ENCODE measurements at places on chromosomes 5 and 9.

DNA sequence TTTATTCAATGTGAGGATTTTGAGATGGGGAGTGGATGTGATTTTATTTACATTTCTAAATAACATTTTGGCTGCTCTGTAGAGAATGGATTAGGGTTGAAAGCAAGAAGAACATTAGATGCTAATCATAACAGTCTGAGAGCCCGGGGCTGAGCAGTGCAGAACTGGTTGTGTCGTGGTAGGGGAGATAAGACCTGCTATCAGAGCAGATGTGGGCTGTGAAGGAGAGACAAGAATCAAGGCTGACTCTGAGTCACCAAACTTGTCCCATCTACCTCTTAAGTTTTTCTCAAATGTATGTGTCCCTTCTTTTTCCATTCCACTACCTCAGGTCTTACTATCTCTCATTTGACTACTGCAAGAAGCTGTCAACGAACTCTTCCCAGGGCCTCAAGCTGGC is 35.4 kb upstream of the SLC28A3 start:
- no peak for DNase-seq

GRCh38 chr9:128899566-128900322 is 17.8 kb downstream of the LRRC8A start:
- DNase-seq: no peak

GRCh38 chr5:119814655-119815054 is 185.3 kb downstream of the FAM170A start:
- no peak for DNase-seq

- DNase-seq: no peak
Observed at GRCh38 chr9:96420468-96421219, 2.5 kb upstream of the ZNF367 start.

- DNase-seq: no peak
Observed at GRCh38 chr9:36169708-36170107, 520 bp downstream of the CCIN start.

DNA sequence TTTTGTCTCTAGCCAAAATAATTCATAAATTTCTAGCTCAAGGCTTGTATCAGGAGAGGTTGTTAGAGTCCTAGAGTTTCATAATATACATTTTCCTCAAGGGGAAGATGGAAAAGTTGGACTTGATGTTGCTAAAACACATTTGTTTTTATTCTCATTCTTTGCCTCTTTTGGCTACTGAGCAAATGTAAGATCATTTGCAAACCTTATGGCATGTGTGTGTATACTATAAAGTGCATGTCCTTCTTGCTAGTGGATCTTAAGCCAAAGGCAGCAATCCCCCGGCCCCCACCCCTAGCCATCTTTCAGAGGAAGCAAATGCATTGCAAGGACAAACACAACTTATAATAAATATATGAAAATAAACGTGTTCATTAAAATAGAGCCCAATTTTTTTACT is 43.0 kb downstream of the ADAMTSL1 start:
- no peak for DNase-seq

DNA sequence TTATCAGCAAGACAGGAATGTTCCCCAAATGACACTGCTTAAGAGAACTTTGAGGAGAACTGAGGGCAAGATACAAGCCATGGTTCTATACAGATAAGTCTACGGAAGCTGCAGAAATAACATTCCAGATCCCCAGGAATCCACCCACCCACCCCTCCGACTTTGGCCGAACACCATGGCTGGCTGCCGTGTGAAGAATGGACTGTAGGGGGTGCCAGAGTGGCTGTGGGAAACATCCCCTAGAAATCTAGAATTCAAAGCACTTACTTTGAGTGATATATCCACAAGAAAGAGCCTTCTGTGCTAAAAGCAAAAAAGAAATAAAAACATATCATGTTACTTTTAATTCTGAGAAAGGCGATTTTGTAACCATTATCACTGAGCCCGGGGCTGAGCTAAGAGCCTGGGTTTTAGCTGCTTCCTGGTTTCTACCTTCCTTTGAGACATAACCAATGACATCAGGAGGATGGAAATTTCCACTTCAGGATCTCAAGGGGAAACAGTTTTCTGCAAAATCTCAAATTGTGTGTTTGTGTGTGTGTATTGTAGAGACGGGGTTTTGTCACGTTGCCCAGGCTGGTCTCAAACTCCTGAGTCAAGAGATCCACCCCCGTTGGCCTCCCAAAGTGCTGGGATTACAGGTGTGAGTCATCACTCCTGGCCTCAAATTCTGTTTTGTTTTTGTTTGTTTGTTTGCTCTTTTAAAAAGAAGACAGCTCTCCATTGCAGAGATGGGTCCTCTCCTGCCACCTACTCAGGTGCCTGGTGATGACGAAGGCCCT is 36.4 kb downstream of the GGTA1 start:
- no peak for DNase-seq

DNA sequence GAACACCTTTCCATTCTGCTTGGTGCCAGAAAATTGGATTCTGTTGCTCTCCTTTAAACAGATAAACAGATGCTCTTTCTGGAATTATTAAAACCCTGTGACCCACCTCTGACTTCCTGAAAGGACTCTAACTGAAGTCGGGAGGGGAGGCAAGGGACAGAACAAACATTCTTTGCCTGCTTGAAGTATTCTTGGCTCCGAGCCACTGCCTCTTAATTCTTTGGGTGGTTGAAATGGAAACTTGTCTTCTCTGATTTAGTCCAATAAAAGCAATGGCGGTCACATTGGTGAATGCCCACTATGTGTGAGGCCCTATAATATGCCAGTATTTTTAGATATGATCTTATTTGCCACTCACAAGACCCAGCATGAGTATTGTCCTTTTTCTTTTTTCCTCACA is 236.8 kb downstream of the SLIT3 start:
- no peak for DNase-seq

DNA sequence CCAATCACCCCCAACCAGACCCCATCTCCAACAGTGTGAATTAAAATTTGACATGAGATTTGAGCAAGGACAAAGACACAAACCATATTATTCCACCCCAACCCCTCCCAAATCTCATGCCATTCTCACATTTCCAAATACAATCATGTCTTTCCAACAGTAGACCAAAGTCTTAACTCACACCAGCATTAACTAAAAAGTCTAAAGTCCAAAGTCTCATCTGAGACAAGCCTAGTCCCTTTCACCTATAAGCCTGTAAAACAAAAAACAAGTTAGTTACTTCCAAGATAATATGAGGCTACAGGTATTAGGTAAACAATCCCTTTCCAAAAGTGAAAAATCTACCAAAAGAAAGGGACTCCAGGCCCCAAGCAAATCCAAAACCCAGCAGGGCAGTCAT is 140.6 kb upstream of the NR4A3 start:
- no peak for DNase-seq

GRCh38 chr5:95995962-95996489 is 34.4 kb upstream of the ELL2 start:
- DNase-seq: no peak

DNA sequence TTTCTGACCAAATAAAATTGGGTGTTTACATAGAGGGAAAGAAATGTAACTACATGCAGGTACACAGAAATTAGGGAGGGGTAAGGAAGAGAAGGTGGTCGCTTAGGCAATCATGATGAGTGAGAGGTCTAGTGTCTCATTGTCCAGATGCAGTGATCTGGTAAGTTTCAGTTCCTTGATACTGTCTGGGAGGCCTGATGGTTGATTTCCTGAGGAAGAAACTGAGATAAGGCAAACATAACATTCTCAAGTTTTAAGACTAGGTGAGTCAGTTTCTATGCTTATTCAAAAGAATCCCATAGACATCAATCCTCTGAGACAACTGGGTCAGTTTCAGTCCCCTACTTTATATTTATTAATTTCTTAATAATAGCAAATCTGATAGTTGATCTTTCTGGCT is 843.3 kb upstream of the CDH10 start:
- no peak for DNase-seq
